ENCODE measurements at places on chromosomes 1 and 21. TPM values are rescaled to one million over a fixed set of nuclear protein-coding genes. Genes with fewer than 3 reads are reported as not detected.

DNA sequence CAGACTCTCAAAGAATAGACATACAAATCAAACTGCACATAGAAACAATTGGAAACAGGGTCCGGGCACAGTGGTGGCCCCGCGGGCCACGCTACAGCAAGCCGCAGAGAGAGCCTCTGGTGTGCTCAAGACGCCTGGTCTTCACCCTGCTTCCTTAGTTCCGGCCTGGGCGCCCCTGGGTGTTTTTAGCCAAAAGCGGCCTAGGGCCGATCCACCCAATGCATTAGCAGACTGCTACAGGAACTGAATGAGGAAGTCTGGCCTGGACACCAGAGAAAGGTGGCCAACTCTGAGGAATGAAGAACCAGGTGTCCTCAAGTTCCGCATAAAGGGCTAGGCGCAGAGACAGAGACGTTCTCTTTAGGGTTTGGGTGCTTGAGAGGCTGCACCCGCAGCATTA, 1.7 kb downstream of the PRRX1 start:
- peak overlapping the region; percentile 91 for H3K27ac ChIP-seq
- peak; percentile 63 for DNase-seq
- H3K27me3 ChIP-seq: peaks cover 2% of the 10 kb centered on the region
- peaks cover 26% of the 10 kb centered on the region for H3K4me1 ChIP-seq
- no peaks in the 10 kb centered on the region for H3K36me3 ChIP-seq

- H3K36me3 ChIP-seq: no peaks in the 10 kb centered on the region
- no peak overlapping the region for H3K4me3 ChIP-seq
- H3K27ac ChIP-seq: no peak overlapping the region
- DNase-seq: no peak
- H3K27me3 ChIP-seq: no peaks in the 10 kb centered on the region
These were observed 33.9 kb downstream of the C1orf141 start for GRCh38 chr1:67100833-67101232.

- no peak overlapping the region for H3K4me3 ChIP-seq
- DNase-seq: no peak
- H3K4me1 ChIP-seq: no peaks in the 10 kb centered on the region
These were observed 5.1 kb upstream of the ANGPTL1 start for GRCh38 chr1:178875936-178876335.

- peak; percentile 64 for DNase-seq
- H3K36me3 ChIP-seq: no peaks in the 10 kb centered on the region
- H3K27me3 ChIP-seq: no peaks in the 10 kb centered on the region
- H3K4me3 ChIP-seq: no peak overlapping the region
- peak overlapping the region; percentile 89 for H3K27ac ChIP-seq
- peaks cover 56% of the 10 kb centered on the region for H3K4me1 ChIP-seq
These were observed 7.3 kb upstream of the FABP3 start for GRCh38 chr1:31380181-31380580.

DNA sequence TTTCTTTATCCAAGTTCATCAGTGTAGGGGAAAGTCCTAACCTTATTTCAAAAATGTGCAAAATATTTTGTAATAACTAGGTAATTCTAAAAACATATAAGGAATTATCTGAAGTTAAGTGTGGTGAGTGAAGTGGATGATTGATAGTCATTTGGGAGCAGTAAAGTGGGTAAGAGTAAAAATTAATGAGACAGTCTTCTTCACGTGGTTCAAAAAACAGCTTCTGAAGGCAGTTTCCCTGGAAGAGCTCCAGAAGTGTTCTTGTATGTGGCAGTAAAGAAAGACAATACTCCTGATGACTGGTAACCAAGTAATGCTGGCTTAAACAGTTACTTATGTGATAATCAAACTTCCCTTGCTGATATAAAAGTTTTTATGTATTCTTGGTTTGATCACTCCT, 50.3 kb downstream of the LEPR start:
- no peaks in the 10 kb centered on the region for H3K36me3 ChIP-seq
- H3K4me1 ChIP-seq: peaks cover 5% of the 10 kb centered on the region
- H3K4me3 ChIP-seq: no peak overlapping the region

DNA sequence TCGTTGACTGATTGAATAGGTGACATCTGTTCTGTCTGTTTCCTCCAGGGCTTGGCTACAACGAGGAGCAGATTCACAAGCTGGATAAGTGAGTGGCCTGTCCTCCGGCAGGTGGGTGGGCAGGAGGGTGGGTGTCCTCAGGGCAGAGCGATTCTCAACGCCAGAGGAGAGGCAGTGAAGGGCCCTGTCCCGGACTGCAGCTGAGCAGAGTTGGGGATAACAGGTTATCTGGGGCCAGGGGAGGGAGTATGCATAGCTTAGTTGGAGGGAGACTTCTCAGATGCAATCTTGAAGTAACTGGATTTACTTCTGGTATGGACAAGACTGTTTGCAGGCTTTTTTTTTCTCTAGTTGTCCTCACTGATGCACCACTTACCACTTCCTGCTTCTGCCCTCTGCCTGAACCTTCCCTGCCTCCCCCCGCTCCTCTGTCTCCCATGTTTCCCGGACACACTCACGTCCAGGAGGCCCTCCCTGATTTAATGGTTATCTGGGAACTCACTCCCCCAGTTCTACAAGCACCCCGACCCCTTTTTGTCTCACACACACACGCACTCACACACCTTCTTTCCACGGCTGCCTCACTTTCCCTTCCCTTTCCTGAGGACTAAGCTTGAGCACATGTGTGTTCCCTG, 16.4 kb upstream of the RASSF5 start:
- H3K4me3 ChIP-seq: no peak overlapping the region
- no peaks in the 10 kb centered on the region for H3K36me3 ChIP-seq
- H3K27ac ChIP-seq: no peak overlapping the region

DNA sequence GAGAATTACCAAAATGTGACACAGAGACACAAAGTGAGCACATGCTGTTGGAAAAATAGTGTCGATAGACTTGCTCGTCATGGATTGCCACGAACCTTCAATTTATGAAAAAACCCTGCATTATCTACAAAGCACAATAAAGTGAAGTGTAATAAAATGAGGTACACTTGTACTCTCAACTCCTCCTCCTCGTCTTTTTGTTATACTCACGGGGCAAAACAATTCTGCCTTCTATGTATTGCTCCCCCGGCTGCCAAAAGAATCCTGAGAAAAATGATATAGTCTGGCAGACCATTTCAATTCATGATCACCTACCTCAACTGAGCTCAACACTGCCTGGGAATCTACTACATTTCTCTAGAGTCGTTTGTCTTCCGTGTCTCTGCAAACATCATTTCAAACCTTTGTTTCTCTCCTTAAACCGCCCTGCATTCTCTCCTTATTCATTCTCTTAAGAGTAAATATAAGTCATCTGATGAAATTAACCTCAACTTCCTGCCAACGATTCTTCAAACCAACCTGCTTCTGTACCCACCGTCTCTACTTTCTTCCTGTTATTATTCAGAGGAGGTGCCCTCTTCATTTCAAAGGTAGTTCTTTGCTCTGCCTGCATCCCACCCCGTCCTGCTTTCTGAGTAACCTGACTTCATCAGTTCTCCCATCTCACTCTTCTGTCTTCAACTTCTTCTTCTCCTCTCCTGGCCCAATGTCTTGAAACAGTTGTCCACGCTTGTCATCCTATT, 12.9 kb upstream of the IL19 start:
- no peak for DNase-seq
- no peaks in the 10 kb centered on the region for H3K36me3 ChIP-seq
- no peaks in the 10 kb centered on the region for H3K27me3 ChIP-seq
- no peak overlapping the region for H3K27ac ChIP-seq
- H3K4me1 ChIP-seq: no peaks in the 10 kb centered on the region

GRCh38 chr1:233907151-233907550, 2.7 kb downstream of the SLC35F3 start:
- peaks cover 10% of the 10 kb centered on the region for H3K27me3 ChIP-seq
- no peaks in the 10 kb centered on the region for H3K4me1 ChIP-seq
- no peak overlapping the region for H3K27ac ChIP-seq
- no peaks in the 10 kb centered on the region for H3K36me3 ChIP-seq
- DNase-seq: no peak

DNA sequence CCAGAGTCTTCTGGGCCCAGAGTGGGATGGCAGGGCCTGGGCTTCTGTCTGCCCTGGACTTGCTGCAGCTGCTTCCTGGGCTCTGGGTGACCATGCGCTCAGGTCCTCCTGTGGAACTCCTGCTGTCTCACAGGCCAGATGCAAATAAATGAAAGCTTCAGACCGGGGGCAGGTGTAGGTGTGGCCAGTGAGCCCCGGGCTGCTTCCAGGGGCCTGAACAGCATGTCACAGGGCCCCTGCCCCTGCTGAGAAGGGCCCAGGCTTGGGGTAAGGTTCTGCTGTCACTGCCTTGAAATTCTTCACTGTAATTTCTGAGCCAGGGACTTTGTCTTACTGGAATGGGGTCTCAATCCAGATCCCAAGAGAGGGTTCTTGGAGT, 2.5 kb upstream of the PKNOX1 start:
- no peak overlapping the region for H3K27ac ChIP-seq
- no peaks in the 10 kb centered on the region for H3K27me3 ChIP-seq
- no peaks in the 10 kb centered on the region for H3K36me3 ChIP-seq
- H3K4me3 ChIP-seq: no peak overlapping the region
- peaks cover 15% of the 10 kb centered on the region for H3K4me1 ChIP-seq
- DNase-seq: no peak

DNA sequence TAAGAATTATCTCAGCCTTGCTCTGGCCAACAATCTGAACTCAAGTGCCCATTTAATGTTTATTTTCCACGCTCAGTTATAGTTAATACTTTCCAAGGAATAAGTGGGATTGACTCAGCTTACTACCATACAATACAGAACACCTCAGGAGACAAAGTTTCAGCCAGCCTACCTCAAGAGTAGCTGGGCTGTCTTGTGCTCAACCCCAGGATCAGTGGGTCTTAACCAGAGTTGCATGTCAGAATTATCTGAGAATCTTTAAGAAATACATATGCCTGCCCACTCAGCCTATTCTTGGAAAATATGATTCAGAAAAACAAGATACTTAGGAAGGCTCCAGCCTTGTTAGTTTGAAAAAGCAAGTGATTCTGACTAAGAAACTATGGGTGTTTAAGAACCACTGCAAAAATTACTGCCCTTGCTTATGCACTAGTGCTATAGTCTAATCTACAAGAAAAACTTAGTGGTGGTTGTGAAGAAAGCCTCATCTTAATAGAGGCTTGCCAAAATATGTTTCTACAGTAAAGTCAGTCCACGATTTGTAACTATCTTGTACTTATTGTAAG, 20.4 kb downstream of the CDC7 start:
- no peaks in the 10 kb centered on the region for H3K27me3 ChIP-seq
- H3K27ac ChIP-seq: no peak overlapping the region
- H3K4me3 ChIP-seq: no peak overlapping the region
- no peak for DNase-seq
- no peaks in the 10 kb centered on the region for H3K36me3 ChIP-seq

- H3K4me3 ChIP-seq: no peak overlapping the region
- H3K36me3 ChIP-seq: no peaks in the 10 kb centered on the region
- peaks cover 33% of the 10 kb centered on the region for H3K27me3 ChIP-seq
These were observed 3.5 kb downstream of the PIK3CD start for GRCh38 chr1:9654834-9655723.

DNA sequence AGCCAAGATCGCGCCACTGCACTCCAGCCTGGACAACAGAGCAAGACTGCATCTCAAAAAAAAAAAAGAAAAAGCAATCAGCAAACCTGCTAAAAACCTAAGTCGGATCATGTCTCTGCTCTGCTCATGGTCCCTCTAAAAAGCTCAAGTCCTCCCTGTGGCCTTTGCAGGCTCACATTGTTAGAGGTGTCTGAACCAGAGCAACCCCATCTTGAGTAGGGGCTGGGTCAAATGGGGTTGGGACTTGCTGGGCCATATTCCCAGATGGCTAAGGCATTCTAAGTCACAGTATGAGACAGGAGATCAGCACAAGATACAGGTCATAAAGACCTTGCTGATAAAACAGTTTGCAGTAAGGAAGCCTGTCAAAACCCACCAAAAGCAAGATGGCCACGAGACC, 3.0 kb upstream of the DRAXIN start:
- no peaks in the 10 kb centered on the region for H3K36me3 ChIP-seq
- no peak overlapping the region for H3K4me3 ChIP-seq
- DNase-seq: no peak
- H3K4me1 ChIP-seq: no peaks in the 10 kb centered on the region
- peaks cover 40% of the 10 kb centered on the region for H3K27me3 ChIP-seq
- H3K27ac ChIP-seq: no peak overlapping the region

DPH2 gene
- 38.8 TPM for total RNA-seq

BLACAT1 gene
- not detected for total RNA-seq

VAMP3 gene
- total RNA-seq: 54.3 TPM

ZFP69B gene
- 0.32 TPM for total RNA-seq

RXFP4 gene
- total RNA-seq: not detected

HMGCS2 gene
- total RNA-seq: 55.2 TPM

ZYG11A gene
- total RNA-seq: not detected

CASQ2 gene
- 74.3 TPM for total RNA-seq
